Activated CD4-positive, alpha-beta T cell treated with anti-CD3 and anti-CD28 coated beads, Interleukin-10, Interleukin-2, amounts not matched to agents 100 ng/mL and 50 ng/mL, durations not matched to agents 16 hours and 8 hours (primary cell): ENCODE measurements at places on chromosomes 12 and 14.

- DNase-seq = no peak
Observed at GRCh38 chr12:100156731-100157426, 14.2 kb upstream of the BLTP3B start.

GRCh38 chr12:56634242-56634836 is 4.2 kb upstream of the BAZ2A start:
- no peak for DNase-seq

DNA sequence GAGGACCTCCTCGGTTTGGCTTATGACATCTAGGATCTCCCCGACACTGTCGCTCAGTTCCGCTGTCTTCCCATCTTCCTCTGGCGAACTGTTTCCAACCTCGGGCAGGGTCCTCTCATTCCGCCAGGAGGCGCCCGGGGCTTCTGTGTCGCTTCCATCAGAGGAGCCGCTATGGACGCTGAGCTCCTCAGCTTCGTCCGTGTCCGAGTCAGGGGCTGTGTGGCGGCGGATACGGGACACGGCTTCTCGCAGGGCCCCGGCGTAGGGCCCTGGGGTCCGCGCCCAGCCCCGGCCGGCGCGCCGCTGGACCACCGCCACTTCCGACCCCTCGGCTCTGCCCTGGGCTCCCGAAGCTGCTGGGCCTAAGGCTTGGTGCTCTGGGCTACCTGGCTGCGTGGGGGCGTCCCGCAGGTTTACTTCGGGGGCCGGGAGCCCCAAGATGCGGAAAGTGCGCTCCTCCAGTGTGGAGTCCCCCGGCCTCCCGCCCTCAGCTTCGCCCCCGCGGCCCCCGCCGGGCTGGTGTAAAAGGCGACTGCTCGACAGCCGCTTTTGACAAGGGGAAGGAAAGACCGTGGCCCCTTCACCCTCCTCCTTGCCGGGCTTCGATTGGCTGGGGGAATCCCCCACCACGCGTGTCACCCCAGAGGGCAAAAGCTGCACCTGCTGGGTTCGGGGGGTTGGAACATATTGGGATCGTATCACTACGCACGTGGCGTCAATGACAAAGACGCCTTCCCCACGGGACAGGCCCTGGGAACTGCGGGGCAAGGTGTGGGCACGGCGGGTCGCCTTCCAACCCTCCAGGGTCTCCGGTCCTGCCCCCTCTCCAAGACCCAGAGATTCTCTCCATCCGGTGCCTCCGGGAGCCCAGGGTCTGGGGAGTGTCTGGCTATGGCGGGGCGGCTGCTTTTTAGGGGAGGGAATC is 2.1 kb downstream of the DDN start:
- DNase-seq = peak; percentile 65

DNA sequence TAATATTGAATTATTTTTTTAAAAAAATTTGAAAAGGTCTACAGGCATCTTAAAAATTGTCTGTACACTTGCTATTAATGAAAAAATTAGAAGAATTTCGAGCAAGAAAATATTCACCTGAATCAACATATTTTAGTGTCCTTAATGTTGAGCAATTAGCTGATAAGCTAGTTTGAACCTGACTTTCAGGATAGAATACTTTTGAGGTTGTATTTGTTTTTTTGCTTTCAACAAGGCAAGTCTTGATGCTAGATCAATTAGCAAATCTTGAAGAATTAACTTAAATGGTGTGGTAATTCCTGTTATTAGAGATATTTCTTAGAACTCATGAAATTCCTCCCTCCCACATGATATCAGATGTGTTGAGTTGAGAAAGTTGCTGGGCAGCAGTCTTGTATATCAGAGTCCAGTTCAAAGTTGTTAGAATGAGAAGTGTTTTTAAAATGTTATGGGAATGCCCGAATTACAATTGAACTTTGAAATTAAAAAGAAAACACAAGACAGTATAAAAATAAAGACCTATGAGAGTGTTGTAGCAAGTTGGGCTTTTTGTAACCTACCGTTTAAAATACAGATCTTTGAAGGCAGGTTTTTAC is 119.2 kb downstream of the TRMT5 start:
- DNase-seq = no peak

GRCh38 chr12:116856729-116857128 is 24.5 kb downstream of the HRK start:
- DNase-seq = no peak
